ENCODE measurements at places on chromosomes 3 and 15. TPM values are rescaled to one million over a fixed set of nuclear protein-coding genes. Genes with fewer than 3 reads are reported as not detected.

- DNase-seq: no peak
These were observed 53.5 kb downstream of the TFDP2 start for GRCh38 chr3:142095841-142096240.

- no peak for DNase-seq
These were observed 114.6 kb downstream of the LRIG1 start for GRCh38 chr3:66386011-66386924.

GRCh38 chr3:139561959-139562676 is 22.6 kb upstream of the RBP1 start:
- no peak for DNase-seq

DNA sequence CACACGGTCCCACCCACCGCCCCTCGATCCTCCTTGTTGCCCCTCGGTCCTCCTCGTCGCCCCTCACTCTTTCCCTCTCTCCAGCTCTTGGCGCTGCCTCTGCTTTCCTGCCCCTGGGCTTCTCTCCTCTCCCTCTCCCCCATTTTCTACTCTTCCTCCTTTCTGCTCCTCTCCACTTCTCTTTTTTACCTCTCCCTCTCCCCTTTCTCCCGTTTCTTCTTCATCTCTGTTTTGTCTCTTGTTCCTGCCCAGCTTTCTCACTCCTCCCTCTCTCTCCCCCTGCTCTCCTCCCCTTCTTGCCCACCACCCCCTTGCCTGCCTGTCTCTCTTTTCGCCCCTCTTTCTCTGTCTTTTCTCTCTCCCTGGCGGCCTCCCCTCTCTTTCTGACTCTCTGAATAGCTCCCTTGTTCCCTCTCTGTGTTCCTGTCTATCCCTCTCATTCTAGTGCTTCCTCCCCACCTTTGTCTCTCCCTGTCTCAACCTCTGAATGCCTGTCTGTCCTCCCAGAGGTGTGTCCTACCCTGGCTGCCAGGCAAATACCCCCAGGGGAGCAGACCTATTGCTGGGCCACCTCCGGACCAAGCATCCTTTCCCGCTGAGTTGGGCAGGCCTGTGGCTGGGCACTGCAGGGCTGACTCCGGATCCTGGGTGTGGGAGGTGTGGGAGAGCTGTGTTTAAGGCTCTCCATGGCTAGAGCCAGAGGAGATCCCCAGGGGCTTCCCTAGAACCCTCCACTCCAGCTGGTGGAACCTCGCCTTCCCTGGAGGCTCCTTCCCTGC is 41.0 kb downstream of the EPHB3 start:
- no peak for DNase-seq

The SOX14 gene
- polyA plus RNA-seq: not detected

The ANXA2 gene
- 675 TPM for polyA plus RNA-seq

The ACAN gene
- 4.9 TPM for polyA plus RNA-seq

The PIGZ gene
- polyA plus RNA-seq: 1.1 TPM

The SYNPR gene
- polyA plus RNA-seq: 0.12 TPM

Data from right renal cortex interstitium (tissue), 3 donors.